ENCODE measurements at places on chromosomes 16 and 17.

- no peak for DNase-seq
Measured at GRCh38 chr17:74446551-74447500, 14.9 kb downstream of the GPRC5C start.

DNA sequence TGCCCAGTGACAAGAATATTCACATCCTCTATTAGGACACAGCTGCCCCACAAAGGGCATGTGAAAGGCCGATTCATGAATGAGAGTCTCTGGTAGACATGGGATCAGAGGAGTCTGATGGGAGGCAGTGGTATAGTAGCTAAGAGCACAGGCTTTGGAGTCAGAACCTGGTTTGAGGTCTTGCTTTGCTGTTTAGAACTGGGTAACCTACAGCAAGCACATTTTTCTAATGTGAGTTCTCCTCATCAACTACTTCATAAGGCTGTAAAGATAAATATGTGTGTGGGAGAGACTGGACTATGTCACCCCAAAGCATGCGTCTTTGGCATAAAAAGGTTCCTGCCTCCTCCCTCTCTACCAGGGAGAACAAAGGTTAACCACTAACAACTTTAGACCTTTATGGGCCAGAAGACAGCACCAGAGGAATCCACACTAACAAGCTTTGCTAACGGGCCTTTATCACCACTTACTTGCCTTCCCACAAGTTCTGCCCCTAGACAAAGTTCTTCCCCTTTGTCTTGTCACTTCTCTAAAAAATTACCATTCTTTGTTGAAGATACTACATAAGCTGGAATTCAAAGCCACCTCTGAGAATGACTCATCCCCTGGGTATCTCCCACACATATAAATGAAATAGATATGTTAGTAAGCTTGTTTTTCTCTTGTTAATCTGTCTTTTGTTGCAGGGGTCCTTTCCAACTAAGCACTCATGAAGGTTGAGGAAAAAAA lies 21.1 kb downstream of the CDR2 start:
- DNase-seq: no peak

DNA sequence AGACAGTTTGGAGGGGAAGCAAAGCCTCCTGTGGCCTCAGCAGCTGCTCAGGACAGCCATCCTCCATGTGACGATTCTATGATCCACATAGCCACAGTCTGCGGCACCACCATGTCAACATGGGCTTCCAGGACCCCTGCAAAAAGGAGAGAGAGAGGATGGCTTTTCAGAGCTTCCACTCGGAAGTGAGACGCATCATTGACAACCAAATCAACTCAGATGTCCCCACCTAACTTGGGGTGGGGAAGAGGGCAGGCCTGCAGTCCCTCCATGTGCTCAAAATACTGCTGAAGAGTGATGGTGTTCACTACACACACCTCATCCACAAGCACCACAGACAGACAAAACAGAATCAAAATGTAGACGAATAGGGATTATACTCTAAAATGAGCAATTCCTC lies 5.9 kb upstream of the METTL16 start:
- DNase-seq: no peak

DNA sequence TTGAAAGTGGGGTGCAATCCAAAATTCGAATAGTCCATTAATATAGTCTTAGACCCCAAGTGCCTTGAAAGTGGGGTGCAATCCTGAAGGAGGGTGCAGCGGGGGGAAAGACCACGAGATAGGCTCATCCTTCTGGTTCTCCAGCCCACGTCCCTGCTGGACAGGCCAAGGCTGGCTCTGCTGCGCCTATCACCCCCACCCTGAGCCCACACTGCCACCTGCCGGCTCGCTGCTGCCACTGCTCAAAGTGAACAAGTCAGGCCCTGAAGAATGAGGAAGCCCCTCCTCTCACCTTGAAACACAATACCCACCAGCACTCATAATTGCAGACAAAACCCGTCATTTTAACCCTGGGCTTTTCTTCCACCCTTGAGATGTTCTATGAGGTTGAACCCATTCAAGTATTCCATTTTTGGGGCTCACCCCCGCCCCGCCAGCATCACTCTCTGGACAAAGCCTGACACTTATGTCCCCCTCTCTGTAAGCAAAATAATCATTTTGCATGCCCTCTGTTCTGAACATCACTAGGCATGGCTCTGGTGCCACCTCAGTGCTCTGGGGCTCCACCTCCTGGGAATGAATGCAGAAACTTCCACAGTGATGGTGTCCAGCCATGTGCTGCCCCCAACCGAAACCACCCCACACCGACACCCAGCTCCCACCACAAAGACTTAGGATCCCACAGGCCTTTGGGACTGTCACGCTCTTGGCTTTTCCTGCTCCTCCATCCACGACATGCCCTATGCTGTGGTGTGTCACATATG lies 56.8 kb downstream of the BEAN1 start:
- DNase-seq: peak; percentile 56

DNA sequence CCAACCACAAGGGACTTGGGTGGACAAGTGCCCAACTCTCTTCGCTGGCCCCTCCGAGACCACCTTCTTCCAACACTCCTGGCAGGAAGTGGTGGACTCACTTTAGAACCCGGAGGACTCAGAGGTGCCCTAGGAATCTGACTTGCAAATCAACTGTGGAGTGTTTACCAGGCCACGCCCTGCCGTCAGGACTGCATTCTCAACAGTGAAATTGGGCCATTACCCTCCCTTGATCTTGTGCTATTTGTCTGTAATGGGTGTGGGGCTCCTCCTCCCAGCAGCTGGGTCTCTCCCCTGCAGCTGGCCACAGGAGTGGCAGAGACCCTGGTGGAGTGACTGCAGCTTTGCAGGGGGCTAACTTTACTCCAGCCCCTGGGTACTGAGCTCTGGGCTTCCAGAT lies 212.2 kb upstream of the RPL38 start:
- no peak for DNase-seq

GRCh38 chr17:22694362-22695227 lies 1002.3 kb downstream of the KCNJ18 start:
- no peak for DNase-seq

GRCh38 chr17:62188713-62189112 lies 123.6 kb upstream of the MED13 start:
- DNase-seq: peak; percentile 97

DNA sequence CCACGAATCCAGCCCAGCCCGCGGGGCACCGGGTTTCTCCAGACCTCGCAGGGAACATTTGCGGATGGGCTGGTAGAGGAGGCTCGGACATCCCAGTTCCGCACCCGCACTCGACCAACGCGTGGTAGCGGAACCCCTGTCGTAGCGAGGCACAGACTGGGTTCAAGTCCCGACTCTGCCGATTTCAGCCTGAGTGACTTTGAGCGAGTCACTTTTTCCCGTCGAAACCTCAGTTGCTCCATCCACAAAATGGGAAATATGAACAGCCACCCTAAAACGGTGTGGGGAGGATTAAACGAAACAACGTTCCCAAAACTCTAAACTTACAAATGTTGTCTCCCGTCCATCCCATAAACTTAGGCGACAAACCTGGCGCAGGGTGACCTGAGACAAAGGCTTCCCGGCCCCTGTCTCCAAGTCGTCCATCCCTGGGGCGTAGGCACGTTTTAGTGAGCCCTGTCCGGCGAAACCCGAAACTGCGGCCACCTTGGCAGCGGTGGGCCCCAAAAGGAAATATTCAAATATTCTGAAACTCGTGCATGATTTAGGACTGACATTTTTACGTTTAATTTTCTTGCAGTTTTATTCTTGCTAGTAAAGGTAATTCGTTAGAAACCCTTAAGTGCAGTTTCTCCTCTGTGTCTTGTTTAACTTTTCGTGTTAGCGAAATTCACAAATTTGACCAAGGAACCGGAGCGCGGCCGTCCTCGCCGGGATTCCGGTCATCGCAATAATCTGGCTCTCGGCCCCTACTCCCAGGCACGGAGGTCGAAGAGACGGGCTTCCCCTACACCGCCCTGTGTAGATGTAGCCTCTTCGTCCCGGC lies 1.9 kb upstream of the MLLT6 start:
- DNase-seq: no peak

DNA sequence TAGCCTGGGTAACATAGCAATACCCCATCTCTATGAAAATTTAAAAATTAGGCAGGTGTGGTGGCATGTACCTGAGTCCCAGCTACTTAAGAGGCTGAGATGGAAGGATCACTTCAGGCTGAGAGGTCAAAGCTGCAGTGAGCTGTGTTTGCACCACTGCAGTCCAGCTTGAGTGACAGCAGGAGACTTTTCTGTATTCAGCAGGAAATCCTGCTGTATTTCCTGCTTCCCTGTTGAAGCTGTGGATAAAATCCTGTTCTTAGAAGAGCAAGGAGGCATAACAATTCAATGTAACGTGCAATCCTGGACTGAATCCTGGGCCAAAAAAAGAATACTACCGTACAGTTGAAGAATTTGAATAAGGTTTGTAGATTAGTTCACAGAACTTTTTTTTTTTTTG lies 62.2 kb downstream of the FBXL20 start:
- DNase-seq: no peak

- no peak for DNase-seq
Measured at GRCh38 chr17:12736526-12736925, 52.8 kb upstream of the ARHGAP44 start.

DNA sequence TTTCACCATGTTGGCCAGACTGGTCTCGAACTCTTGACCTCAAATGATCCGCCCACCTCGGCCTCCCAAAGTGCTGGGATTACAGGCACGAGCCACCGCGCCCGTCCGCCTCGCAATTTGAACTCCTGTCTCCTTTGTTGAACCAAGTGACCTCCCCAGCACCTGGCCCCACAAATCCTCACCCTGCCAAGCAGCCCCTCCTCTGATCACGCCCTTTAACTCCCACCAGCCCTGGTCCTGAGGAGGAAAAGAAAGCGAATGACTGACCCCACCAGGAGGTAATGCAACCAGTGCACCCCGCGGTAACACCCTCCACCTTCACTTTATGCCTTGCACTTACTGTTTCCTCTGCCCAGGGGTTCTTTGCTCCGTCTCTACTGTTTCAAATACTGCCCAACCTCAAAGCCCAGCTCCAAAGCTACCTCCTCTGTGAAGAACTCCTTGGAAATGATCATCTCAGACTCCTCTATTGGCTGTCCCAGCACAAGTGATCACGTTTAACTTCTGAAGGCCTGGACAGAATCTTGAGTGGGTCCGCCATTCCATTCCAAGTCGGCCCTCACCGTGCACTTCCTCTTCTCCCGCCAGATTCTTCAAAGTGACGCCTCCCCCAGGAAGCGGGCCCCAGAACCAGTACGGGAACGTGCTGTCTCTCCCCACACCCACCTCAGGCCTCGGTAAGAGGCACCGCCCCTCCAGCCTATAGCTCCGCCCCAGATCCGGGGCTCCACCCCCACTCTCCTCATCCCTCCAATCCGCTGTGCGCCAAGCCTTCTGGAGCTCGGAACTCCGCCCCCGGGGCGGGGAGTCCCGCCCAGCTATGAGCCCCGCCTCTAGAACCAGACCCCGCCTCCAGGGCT lies 4.4 kb downstream of the CD19 start:
- no peak for DNase-seq

GRCh38 chr17:18966831-18967624 lies 15.1 kb downstream of the SLC5A10 start:
- DNase-seq: peak; percentile 86

- no peak for DNase-seq
Measured at GRCh38 chr17:40038882-40039513, 15.2 kb downstream of the MED24 start.

- no peak for DNase-seq
Measured at GRCh38 chr17:5621026-5621425, 36.7 kb upstream of the NLRP1 start.

GRCh38 chr17:56636265-56636664 lies 42.8 kb downstream of the NOG start:
- no peak for DNase-seq

- no peak for DNase-seq
Measured at GRCh38 chr16:86092586-86093480, 193.9 kb downstream of the IRF8 start.

DNA sequence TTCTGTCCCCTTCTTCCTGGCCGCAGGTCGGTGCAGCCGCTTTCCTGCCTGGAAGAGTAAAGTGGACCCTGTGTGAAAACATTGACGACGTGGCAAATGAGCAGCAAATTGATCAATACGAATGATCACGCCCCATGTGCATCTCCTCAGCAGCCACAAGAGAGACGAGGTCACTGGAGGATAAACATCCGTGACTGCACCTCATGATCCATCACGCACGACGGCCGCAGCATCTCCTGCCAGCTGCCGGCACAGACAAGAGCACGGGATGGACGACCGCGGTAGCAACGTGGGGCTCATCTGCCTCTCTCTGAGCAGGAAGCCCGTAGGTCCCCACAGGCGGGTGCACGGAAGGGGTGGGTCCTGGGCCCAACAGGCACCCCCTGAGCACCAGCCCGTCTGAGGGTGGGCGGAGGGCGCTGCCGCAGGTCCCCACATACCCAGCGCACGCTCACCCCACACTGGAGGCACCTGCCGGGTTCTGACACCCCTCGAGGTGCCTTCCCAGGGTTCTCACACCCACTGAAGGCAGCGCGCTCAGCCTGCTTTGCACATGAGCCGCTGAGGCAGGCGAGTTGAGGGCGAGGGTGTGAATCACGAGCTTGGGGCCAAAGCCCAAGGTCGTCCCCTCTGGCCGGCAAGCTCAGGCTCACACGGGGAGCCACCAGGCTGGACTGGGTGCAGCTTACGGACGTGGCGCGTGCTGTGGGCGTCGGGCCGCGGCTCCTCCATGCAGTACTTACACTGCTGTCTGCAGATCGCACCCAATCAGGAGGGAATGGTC lies 12.3 kb upstream of the CDH15 start:
- peak; percentile 25 for DNase-seq

DNA sequence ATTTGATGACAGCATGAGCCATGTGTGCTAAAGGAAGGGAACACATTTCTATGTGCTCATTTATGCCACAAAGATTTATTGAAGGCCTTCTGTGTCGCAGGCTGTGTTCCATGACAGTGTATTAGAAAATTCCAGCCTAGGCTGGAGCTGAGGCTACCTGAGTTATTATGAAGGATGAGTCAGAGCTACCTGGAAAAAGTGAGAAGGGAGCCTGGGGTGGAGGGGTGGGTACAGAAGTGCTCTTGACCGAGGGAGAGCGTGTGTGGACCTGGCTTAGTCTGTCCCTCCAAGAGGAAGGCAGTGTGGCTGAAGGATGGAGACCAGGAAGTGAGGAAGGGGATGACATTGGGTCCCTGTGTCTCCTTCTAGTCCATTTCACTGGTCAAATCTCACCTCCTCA lies 98.3 kb downstream of the N4BP1 start:
- no peak for DNase-seq

DNA sequence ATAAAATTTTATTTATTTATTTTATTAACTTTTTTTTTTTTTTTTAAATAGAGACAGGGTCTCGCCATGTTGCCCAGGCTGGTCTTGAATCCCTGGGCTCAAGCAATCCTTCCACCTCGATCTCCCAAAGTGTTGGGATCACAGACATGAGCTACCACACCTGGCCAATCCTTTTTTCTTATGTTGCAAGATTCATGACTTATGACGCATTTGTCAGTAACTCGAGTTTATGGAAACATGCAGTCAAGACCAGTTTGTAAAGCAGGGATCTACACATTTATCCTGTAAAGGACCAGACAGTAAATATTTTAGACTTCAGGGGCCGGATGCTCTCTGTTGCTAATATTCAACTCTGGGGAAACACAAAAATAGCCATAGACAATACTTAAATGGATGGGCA lies 9.4 kb upstream of the MAP2K6 start:
- no peak for DNase-seq
